Caki2 (cell line): ENCODE measurements at places on chromosomes 16 and 17. TPM values are rescaled to one million over a fixed set of nuclear protein-coding genes. Genes with fewer than 3 reads are reported as not detected.

Gene CLCN7
- 221 and 247 TPM in 2 replicates for total RNA-seq

Gene HID1
- total RNA-seq: 0.10 TPM in 1 of 2 replicates, not detected in the other

Gene SNX20
- total RNA-seq: not detected in 2 replicates

Gene ACSM2A
- not detected in 2 replicates for total RNA-seq

Gene TCAP
- total RNA-seq: 0.91 TPM in 1 of 2 replicates, not detected in the other

Gene GNAO1
- 4.1 TPM in 1 of 2 replicates, not detected in the other for total RNA-seq

Gene ZFHX3
- 1.3 and 1.6 TPM in 2 replicates for total RNA-seq

Gene CHST4
- not detected in 2 replicates for total RNA-seq

Gene UMOD
- not detected in 2 replicates for total RNA-seq

Gene SLFN12
- 7.8 and 13.2 TPM in 2 replicates for total RNA-seq

Gene RAP1GAP2
- 2.0 and 5.0 TPM in 2 replicates for total RNA-seq

Gene CTRB1
- not detected in 2 replicates for total RNA-seq

Gene OSGIN1
- 65.3 and 69.7 TPM in 2 replicates for total RNA-seq

Gene CES5A
- not detected in 2 replicates for total RNA-seq

Gene TNFRSF13B
- total RNA-seq: not detected in 2 replicates

Gene ABCC12
- total RNA-seq: not detected in 2 replicates

Gene ABCA3
- total RNA-seq: 18.0 and 22.4 TPM in 2 replicates

Gene KRTAP9-8
- total RNA-seq: not detected in 2 replicates

Gene KCNH6
- 0.09 TPM in 1 of 2 replicates, not detected in the other for total RNA-seq

Gene GLIS2
- 5.7 and 7.4 TPM in 2 replicates for total RNA-seq

Gene ITGAL
- not detected in 2 replicates for total RNA-seq

Gene TSPOAP1
- total RNA-seq: not detected in 2 replicates

Gene TNFSF13
- 5.1 and 6.2 TPM in 2 replicates for total RNA-seq

Gene CRYBA1
- total RNA-seq: not detected in 2 replicates

Gene C16orf92
- not detected in 2 replicates for total RNA-seq

Gene KRT36
- not detected in 2 replicates for total RNA-seq

Gene SLC35G6
- total RNA-seq: not detected in 2 replicates

Gene PLK1
- total RNA-seq: 20.9 and 23.2 TPM in 2 replicates

Gene GGT6
- not detected in 2 replicates for total RNA-seq

Gene FBRS
- 18.2 and 19.7 TPM in 2 replicates for total RNA-seq

Gene ADAMTS18
- not detected in 2 replicates for total RNA-seq

Gene NGFR
- total RNA-seq: 0.91 and 5.1 TPM in 2 replicates

Gene KRTAP9-4
- total RNA-seq: not detected in 2 replicates

Gene NUDT21
- total RNA-seq: 68.5 and 95.5 TPM in 2 replicates

Gene SMTNL2
- total RNA-seq: 2.4 and 2.9 TPM in 2 replicates

Gene CA5A
- total RNA-seq: not detected in 2 replicates

Gene ZFPM1
- total RNA-seq: 0.35 and 1.3 TPM in 2 replicates

Gene TMIGD1
- not detected in 2 replicates for total RNA-seq

Gene SDK2
- total RNA-seq: 0.06 and 0.14 TPM in 2 replicates

Gene FBXO39
- not detected in 2 replicates for total RNA-seq

Gene HAS3
- total RNA-seq: 21.1 and 35.9 TPM in 2 replicates

Gene CACNG3
- total RNA-seq: not detected in 2 replicates

Gene CDRT15L2
- not detected in 2 replicates for total RNA-seq

Gene FAM171A2
- total RNA-seq: 8.3 and 14.4 TPM in 2 replicates

Gene KRT28
- not detected in 2 replicates for total RNA-seq

Gene OR1A2
- total RNA-seq: not detected in 2 replicates

Gene TBC1D3E
- total RNA-seq: not detected in 2 replicates

Gene AOC3
- 0.17 TPM in 1 of 2 replicates, not detected in the other for total RNA-seq

Gene TBC1D3B
- total RNA-seq: 0.95 TPM in 1 of 2 replicates, not detected in the other

Gene PRSS8
- total RNA-seq: 2.9 and 4.4 TPM in 2 replicates

Gene TBCD
- total RNA-seq: 88.5 and 138 TPM in 2 replicates

Gene YBX2
- total RNA-seq: 1.8 and 8.5 TPM in 2 replicates

Gene IGF2BP1
- total RNA-seq: 0.29 and 1.2 TPM in 2 replicates

Gene SPNS2
- total RNA-seq: 0.71 and 2.3 TPM in 2 replicates

Gene BEAN1
- total RNA-seq: 1.9 and 3.8 TPM in 2 replicates

Gene TBC1D3C
- not detected in 2 replicates for total RNA-seq

Gene SLC35B1
- 78.0 and 106 TPM in 2 replicates for total RNA-seq

Gene AOC2
- total RNA-seq: 0.38 TPM in 1 of 2 replicates, not detected in the other

Gene SLC43A2
- 7.6 and 29.9 TPM in 2 replicates for total RNA-seq
